CD8-positive, alpha-beta T cell (primary cell): ENCODE measurements at places on chromosomes 3 and 15. TPM values are rescaled to one million over a fixed set of nuclear protein-coding genes. Genes with fewer than 3 reads are reported as not detected.

The POTEB2 gene
- total RNA-seq = not detected

The EXOSC7 gene
- total RNA-seq = 39.3 TPM

The ACOX2 gene
- total RNA-seq = not detected

The SIDT1 gene
- total RNA-seq = 38.3 TPM

The TFRC gene
- total RNA-seq = 208 TPM

The IQCB1 gene
- 42.2 TPM for total RNA-seq

The CX3CR1 gene
- 0.42 TPM for total RNA-seq

The EFCC1 gene
- 0.24 TPM for total RNA-seq

The SPATA16 gene
- not detected for total RNA-seq

The SRGAP3 gene
- 2.2 TPM for total RNA-seq

The KY gene
- total RNA-seq = not detected

The CASR gene
- total RNA-seq = not detected
